ENCODE measurements at places on chromosomes 4 and X.

DNA sequence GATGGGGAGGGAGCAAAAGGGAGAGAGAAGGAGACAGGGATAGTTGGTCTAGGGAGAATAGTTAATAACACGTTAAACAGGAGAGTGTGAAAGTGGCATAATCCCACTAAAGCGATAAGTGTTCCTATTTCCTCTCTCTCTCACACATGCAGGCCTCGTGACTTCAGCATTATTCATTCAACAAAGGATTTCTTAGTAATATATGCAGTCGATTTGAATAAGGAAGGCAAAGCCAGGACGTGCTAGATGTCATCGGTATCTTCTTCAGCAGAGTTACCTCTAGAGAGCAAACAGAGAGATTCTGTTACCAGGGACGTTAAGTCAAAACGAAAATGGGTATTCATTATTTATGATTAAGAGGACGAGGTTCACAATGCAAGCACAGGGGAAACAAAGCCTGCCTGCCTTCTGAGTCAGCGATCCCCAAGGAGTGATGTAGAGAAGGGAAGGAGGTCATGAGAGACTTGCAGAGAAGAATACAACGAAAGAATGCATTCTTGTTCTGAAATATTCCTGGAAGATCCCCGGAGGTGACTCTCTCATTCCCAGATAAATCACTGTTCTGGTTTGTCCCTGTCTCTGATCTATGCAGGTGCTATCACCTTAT is 1048.4 kb downstream of the NLGN4X start:
- no peak for DNase-seq

GRCh38 chrX:427812-428725 is 41.4 kb upstream of the PPP2R3B start:
- no peak for DNase-seq

- DNase-seq: no peak
Observed at GRCh38 chrX:118574666-118575065, 79.1 kb downstream of the DOCK11 start.

GRCh38 chr4:123555233-123555806 is 158.7 kb downstream of the SPRY1 start:
- DNase-seq: no peak

- no peak for DNase-seq
Observed at GRCh38 chrX:154327038-154327820, 31.6 kb downstream of the TKTL1 start.
